Fibroblast of skin of back (primary cell): ENCODE measurements at places on chromosomes 7 and 10.

DNA sequence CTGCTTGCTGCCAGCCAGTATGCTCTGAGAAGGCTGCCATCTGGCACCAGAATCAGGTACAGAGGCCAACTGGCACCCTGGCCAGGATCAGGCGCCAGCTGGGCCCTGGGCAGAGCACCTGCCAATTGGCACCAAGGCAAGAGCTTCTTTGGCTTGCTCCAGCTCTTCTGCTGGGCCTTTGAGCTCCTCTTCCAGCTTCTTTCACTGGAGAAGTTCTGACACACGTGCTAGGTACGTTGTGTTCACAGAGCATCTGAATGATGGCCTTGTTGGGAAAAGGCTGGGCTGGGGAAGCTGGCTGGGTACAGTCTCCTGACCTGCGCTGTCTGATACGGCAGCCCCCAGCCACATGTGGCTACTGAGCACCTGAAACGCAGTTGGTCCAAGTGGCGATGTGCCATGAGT lies 31.7 kb upstream of the OPALIN start:
- no peak for DNase-seq

DNA sequence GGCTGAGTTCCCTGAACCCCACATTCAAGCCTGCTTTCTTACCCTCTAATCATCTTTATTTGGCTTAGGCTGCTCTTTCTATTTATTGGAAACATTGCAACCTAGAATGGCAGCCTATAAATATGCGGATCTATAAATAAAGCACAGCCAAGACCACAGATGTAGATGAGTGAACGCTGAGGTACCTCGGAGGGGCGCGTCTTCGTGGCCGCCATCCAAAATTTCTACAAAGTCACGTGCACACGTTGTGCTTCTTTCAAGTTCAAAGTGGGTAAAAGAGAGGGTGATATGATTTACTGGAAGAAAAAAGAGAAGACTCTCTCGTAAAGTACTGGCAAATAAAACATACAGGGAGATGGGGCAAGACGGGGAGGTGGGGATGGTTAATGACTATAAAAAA lies 132.6 kb upstream of the RSU1 start:
- DNase-seq = no peak

GRCh38 chr10:62654966-62655336 lies 149.6 kb upstream of the ADO start:
- DNase-seq = no peak

DNA sequence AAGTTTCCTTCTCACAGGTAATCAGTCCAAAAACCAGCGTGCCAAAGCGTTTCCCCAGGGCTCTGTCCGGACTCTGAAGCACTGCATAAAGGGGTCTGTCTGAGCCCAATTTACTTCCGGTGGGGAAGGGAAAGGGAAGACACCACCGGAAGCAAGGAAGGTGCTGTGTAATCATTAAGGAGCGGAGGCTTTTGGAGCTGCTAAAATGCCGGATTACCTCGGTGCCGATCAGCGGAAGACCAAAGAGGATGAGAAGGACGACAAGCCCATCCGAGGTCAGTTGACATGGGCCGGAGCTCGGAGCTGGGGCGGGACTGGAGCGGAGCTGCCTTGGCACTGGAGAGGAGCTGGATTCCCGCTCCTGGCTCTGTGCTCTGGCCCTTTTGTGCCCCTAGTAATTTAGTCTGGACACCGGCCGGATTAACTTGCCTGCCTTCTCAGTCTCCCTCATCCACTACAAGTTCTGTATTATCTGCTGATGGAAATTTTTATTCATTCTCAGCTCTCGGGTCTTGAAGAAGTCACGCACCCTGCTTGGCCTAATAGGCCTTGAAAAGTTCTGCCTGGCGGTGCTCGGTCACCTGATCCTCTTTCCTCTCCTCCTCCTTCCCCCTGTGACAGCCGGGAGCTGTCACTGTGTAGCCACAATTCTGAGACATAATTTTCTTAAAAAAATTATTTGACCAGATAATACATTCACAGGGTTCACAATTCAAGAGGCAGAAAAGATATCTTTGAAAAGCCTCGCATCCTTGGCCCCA lies at the start of gene PSMC2:
Gene PSMC2, plus strand, starts transcription at position 137 of the 761 bp plus-strand sequence. Its CDS starts 69 bp downstream, at position 206.
- DNase-seq = peak; percentile 94

DNA sequence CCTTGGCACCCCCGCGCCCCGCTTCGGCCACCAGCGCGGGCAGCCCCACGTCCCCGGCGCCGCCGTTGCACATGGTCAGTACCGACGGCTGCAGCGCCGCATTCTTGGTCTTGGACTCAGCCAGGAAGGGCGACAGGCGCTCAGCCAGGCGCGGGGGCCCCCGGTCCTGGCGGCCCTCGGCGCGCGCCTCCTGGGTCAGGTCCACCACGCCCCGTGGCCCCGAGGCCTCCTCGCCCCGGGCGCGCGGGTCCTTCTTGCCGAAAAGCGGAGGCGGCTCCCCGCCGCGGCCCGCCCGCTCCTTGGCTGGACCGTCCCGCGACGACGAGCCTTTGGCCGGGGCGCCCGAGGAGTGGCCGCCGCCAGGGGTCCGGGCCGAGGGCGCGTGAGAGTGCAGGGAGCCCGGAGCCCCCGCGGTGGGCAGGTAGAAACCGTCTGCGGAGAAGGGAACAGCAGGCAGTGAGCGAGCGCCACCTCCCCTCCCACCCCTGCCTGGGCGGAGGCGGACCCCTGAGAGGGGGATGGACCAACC lies 34.7 kb downstream of the TNRC18 start:
- DNase-seq = no peak

GRCh38 chr10:29109707-29110571 lies 178.9 kb upstream of the LYZL1 start:
- DNase-seq = no peak

- peak; percentile 97 for DNase-seq
These were observed 145.5 kb upstream of the CELF2 start for GRCh38 chr10:10872035-10872673.

GRCh38 chr10:47104786-47105385 lies 193.7 kb downstream of the PTPN20 start:
- DNase-seq = peak; percentile 6

DNA sequence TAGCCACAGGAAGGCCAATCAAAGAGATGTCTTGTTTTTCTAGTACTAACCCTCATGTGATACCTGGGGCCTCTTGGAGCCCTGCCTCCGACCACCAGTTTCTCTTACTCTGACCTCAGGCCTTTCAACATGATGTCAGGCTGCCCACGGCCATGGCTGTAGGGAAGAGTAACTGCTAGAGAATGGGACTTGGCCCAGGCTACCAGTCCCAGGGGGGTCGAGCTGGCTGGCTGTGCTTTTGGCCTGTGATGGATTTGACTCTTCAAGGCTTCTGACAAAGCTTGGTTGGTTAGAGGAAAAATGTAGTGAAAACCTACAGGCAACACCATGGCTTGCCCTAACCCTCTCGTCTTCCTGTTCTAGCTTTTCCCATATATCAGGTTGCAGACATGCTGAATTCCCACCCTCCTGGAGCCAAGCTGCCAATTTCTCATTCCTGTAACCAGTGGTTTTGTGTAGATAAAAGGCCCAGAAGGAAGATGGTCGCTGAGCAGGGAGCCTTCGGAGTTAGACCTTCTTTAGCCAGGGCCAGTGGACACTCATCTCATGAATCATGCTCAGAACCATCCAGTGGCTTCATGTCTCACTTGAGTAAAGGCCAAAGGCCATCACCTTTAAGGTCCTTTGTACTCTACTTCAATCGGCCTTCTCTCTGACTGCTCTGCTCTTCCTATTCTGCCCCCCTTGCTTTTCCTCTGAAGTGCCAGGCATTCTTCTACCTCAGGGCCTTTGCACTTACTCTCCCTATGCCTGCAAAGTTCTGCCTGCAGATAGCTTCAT lies 19.7 kb downstream of the SUFU start:
- DNase-seq = peak; percentile 56

GRCh38 chr7:37398403-37398802 lies 50.3 kb downstream of the ELMO1 start:
- DNase-seq = no peak

GRCh38 chr7:107439025-107439424 lies 30.8 kb upstream of the GPR22 start:
- DNase-seq = no peak

DNA sequence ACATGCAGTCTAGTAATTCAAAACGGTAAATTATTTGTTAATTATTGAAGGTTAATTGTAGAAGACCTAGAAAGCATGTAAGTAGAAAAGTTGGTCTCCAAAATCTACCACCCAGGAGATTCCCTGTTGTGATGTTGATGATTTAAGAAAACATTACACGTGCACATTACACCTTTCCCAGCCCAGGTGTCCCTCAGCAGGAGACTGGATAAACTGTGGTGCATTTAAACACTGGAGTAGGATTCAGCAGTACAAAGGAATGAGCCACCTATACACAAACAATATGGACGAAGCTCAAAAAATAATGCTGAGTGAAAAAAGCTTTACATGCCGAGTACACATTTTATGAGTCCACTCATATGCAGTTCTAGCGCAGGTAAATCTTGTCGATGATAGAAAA lies 109.0 kb upstream of the STARD3NL start:
- DNase-seq = no peak

- peak; percentile 81 for DNase-seq
These were observed at the start of gene AGAP3 for GRCh38 chr7:151085691-151086620. TSS of gene AGAP3 (plus strand) at chr7:151086475. CDS start at chr7:151086742, 267 bp downstream.

DNA sequence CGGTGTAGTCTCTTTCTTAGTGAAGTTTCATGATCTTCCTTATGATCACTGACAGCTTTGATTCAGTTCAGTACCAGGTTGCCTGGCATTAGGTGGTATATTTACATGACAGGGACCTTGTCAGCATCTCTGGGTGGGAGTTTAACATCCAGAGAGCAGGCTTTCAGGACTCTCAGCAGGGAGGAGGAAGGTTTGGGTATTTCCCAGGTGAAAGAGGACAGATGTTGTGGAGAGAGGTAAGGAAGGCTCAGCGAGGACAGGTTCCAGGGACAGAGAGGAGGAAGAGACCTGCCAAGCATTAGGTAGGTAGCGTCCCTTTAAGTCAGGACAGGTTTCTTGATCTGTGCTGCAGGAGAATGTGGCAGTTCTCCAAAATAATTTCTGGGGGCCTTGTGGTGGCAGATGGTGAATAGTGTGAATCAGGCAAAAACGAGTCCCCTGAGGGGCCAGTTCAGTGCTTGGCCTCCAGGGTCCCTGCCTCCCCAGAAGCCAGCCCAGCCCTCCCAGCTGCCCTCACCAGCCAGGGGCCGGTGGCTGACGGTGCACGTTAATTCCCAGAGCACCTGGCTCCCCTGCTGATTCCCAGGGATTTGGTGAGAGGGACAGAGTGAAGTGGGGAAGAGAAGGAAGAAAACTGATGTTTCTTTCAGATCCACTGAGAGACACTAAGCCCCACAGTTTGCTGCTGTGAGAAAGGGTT lies 82.0 kb downstream of the VWC2 start:
- no peak for DNase-seq

DNA sequence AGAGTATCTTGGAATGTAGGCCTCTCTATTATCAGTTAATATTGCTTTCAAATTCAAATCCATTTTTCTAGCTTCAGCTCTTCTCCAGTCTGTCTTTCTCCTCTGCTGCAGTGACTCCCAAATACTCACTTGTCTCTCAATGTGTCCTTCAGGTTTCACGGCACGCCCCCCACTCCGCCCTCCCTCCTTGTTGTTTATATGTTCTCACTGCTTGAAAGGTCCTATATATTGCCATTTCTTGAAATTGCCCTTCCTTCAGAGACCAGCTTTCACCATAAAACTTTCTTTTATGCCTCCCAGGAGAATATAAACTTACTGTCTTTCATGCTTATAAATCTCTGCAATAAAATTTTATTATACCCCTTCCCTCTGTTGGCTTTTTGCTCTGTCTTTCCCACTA lies 668.2 kb downstream of the CCSER2 start:
- no peak for DNase-seq

GRCh38 chr7:70383066-70383782 lies 748.7 kb upstream of the GALNT17 start:
- DNase-seq = no peak

GRCh38 chr7:46386428-46387399 lies 465.6 kb upstream of the IGFBP3 start:
- DNase-seq = peak; percentile 75

GRCh38 chr7:112365551-112365950 lies 84.7 kb upstream of the IFRD1 start:
- DNase-seq = no peak

DNA sequence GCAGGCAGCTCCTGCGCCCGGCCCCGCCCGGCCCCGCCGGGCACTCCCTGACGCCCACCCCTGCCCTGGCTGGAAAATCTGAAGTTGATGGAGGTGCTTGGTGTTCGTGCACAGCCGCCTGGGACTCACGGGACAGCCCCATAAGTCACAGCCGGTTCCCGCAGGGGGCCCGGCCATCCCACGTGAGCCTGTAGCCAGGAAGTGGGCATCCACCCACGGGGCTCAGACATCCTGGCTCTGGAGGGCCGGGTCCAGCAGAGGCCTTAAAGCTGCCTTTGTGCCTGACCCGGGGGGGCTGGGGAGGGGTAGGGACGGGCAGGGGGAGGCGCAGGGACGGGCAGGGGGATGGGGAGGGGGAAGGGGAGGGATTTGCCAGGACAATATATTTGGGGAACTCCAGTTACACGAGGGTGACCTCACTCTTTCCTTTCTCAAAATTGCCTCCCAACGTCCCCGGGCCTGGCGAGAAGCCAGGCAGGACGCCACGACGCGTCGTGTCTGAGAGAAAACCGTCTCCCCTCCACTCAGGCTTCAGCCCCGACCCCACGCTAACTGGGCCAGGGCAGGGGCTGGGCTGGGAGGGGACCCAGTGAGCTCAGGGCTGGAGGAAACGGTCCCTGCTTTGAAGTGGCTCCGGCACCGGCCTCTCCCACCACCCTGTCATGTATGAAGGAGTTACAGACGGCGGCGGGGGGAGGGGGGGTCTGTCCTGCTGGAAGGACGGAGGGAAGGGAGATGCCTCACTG lies 82.1 kb upstream of the PDGFA start:
- DNase-seq = no peak

GRCh38 chr7:154475864-154476263 lies 423.7 kb downstream of the DPP6 start:
- no peak for DNase-seq

DNA sequence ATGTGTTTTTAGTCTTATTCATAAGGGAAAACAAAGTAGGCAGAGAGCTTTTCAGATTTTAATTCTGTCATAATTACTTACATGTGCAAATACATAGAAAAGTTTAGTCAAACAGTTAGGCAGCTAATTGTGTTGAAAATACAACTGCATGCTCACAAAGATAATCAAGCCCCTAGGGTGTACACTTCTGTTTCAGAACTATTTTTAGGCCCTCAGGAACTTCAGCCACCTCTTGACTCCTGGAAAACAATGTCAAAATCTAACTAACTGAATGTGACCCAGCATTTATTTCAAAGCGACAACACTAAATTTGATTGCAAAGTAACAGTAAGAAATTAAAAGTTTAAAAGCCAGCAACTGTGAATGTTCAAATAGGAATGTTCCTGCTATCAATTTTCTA lies 599.0 kb upstream of the LRRTM3 start:
- no peak for DNase-seq

DNA sequence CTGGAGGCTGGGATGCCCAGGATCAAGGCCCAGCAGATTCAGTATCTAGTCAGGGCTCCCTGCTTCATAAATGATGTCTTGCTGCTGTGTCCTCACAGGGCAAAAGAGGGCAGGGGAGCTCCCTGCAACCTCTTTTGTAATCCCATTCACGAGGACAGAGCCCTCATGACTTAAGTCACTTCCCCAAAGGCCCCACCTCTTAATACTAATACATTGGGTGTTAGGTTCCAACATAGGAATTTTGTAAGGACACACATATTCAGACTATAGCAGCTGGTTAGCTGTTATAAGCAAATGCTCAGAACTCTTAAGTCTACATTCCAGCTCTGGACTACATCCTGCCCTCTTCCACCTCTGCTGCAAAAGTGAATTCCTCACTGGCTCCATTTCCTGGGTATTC lies 63.0 kb downstream of the VOPP1 start:
- DNase-seq = peak; percentile 49
